Ovary (tissue), 10 donors: ENCODE measurements at places on chromosomes 7 and 10. TPM values are rescaled to one million over a fixed set of nuclear protein-coding genes. Genes with fewer than 3 reads are reported as not detected.

GRCh38 chr7:68955656-68956055 is 642.6 kb upstream of the AUTS2 start:
- no peak for DNase-seq
- no peak overlapping the region for H3K27ac ChIP-seq
- no peaks in the 10 kb centered on the region for H3K4me1 ChIP-seq
- no peaks in the 10 kb centered on the region for H3K36me3 ChIP-seq

DNA sequence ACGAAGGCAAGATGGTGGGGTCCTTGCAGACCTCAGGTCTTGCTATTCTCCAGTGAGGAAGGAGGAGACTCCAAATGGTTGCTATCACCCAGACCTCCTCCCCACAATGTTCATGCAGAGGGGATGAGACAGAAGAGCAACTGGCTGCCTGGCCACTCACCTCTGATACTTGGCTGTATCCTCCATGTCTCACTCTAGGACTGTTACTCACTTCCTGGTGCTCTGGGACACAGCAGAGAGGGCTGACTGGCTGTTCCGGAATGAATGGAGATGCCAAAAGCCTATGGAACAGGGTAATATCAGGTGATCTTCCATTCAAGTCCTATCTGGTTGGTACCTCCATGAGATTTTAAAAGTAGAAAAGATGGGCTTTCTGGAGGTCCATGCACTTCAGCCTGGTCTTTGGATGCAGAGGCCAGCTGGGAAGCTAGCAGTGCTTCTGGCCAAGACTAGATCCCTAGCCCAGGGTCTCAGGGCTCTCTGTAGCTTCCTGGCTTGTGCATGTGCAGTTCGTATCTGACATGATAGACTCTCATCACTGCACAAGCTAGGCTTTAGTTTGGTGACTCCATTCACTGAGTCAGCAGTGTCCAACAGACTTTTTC is 27.0 kb upstream of the ABI1 start:
- no peaks in the 10 kb centered on the region for H3K27me3 ChIP-seq
- no peaks in the 10 kb centered on the region for H3K36me3 ChIP-seq
- H3K4me3 ChIP-seq: no peak overlapping the region
- H3K4me1 ChIP-seq: no peaks in the 10 kb centered on the region
- no peak for DNase-seq
- H3K27ac ChIP-seq: no peak overlapping the region

DNA sequence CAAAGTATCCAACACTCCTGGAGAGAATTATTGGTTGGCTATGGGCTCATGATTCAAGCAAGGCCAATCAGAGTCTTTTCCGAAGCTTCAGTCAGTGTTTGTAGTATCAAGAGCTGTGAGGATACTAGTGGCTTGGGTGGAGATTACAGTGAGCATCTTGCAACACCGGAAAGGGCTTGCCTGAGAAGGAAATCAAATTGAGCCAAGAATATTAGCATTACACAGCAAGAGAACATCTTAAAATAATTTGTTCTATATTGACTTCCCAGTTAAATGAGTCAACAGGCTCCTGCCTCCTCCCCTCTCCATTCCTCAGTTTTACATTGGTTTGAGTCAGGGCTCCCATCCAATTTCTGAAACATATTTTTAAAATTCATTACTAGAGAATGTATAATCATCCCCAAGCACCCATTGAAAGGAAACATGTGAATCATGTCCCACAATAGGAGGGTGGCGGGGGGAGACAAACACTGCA is 127.4 kb downstream of the ELAPOR2 start:
- no peak overlapping the region for H3K4me3 ChIP-seq
- H3K36me3 ChIP-seq: no peaks in the 10 kb centered on the region
- no peak overlapping the region for H3K27ac ChIP-seq
- DNase-seq: no peak
- no peaks in the 10 kb centered on the region for H3K27me3 ChIP-seq
- H3K4me1 ChIP-seq: no peaks in the 10 kb centered on the region

DNA sequence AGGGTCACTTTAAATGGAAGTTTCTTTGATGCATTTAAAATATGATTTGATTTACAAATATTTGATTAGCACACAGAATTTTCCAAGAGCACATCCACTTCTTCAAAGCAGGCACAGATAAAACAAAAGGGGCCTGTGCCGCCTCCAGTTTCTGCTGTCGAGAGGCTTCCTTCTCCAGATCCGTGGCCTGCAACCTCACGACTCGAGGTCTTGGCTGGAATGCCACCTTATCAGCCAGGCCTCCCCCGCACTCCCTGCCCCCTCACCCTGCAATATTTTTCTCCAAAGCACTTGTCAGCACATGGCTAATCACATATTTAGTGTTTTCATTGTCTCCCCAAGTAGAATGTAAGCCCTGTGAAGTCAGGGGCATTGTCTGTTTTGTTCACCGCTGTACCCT is 12.5 kb downstream of the PYROXD2 start:
- no peak overlapping the region for H3K4me3 ChIP-seq
- no peaks in the 10 kb centered on the region for H3K27me3 ChIP-seq
- H3K36me3 ChIP-seq: no peaks in the 10 kb centered on the region
- H3K27ac ChIP-seq: no peak overlapping the region
- no peak for DNase-seq

DNA sequence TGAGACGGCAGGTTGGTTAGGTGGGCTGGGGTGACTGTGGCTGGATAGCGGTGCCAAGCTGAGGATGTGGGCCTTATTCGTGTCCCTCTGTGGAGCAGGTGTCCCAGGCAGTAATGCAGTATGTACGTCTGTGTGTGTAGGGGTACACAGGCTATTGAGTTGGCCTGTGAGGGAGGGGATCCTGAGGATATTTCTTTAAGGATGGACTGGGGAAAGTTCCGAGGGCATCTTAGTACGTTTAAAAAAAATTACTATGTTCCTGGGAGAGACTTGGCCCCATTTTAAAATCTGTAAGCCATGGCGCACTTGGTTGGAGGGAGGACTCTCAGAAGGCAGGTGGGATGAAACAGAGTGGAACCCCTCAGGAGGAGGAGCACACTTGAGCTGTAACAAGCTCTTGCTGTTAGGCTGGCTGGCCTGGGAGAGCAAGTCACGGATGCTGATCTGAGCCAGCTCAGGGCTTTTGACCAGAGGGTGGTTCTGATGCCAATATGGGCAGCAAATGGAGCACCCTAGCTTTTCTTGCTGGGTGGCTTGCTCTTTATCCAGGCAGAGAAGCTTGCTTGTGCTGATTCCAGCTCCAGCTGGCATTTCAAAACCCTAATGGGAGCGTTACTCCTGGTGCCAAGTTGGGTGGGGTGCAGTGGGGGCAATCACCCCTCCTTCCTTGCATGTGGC is 765 bp downstream of the WBP1L start:
- H3K4me3 ChIP-seq: peak overlapping the region; percentile 81
- H3K4me1 ChIP-seq: peaks cover 4% of the 10 kb centered on the region
- no peaks in the 10 kb centered on the region for H3K36me3 ChIP-seq
- no peak for DNase-seq
- H3K27ac ChIP-seq: peak overlapping the region; percentile 41
- no peaks in the 10 kb centered on the region for H3K27me3 ChIP-seq

DNA sequence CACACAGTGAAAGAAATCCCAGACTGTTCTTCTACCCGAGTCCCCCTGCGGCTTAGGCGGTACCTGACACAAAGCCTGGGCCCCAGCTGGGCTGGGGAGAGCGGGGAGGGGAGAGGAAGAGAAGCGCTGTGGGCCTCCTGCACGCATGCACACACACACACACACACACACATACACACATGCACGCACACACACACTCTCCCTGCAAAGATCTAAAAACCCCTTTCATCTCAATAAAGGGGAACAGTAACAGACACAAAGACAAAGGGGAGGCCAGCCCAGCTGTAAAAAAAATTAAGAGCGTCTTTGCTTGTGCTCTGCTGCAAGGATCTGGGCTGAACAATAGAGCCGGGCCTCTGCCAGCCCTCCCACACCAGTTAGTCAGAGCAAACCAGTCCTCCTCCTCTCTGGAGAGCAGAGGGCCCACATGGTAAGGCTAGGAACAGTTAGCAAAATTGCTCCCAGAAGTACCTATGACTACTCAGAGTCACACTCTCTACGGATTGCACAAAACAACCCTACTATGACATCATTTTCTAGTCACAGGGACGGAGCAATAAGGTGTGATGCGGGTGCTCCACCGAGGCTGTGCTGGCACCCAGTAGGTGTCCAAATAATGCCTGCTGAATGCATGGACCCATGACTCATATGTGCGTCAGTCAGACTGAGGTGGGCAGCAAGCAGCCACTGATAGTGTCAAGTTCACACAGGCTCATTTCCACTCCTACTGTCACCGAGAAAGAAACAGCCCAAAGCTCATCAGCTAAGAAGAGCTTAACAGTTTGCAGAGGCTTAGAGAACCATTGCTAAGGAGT is 9.2 kb downstream of the ITPRIP start:
- no peaks in the 10 kb centered on the region for H3K27me3 ChIP-seq
- peak overlapping the region; percentile 76 for H3K27ac ChIP-seq
- H3K36me3 ChIP-seq: no peaks in the 10 kb centered on the region
- peak overlapping the region; percentile 3 for H3K4me3 ChIP-seq
- peak; percentile 63 for DNase-seq
- peaks cover 54% of the 10 kb centered on the region for H3K4me1 ChIP-seq

DNA sequence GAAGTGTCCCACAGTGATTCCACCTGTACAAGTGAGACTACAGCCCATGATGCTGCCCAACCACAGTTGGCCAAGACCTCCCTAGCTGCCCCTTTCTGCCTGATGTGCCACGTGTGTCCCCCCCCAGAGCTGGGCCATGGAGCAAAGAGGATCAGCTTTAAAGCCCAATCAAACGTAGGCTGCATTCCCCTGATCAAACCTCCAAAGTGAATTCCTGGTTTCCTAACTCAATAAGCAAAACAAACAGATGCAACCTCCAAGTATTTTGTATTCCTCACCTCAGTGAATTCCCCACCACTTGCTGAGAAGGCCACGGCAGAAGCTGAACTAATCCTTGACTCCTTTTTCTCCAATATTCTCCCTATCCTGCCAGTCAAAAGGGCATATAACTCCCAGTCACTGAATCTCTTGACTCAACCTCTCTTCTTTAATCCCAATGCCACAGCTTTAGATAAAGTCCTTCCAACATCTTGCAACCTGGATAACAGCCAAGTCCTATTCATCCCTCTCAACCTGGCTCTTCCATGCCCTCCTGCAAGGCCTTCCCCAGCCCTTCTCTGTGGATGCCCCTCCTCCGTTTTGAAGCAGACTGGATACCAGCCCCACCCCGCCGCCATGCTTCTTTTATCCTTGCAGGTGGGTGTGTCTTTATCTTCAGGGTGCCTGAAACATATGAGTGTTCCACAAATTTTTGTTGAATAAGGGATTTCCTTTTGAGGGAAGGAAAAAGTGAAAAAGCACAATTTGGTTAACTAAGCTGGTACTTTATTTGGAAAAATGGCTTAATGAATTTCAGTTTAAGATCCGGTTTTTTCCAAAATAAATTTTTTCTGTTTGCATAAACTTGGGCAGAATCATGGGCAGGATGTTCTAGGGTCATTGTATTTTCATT is 285.2 kb upstream of the MKLN1 start:
- no peaks in the 10 kb centered on the region for H3K36me3 ChIP-seq
- H3K27me3 ChIP-seq: no peaks in the 10 kb centered on the region
- no peak overlapping the region for H3K27ac ChIP-seq
- peaks cover 3% of the 10 kb centered on the region for H3K4me1 ChIP-seq
- no peak for DNase-seq

DNA sequence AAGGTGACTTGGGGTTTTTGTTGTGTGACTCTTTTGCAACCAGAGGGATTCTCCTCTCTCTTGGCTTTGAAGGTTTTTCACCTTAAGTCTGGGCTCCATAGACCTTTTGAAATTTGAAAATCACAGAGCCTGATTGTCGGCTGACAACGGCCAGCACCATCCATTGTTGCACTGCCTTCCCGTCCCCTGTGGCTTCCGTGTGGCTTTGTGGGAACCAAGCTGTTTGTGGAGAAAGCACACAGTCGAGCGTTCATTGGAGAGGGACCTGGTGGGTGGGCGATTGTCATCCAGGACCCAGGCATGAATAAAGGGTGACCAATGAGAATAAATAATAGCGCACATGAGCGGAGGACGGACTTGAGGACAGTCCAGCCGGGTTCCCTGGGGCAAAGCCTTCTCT is 7.4 kb upstream of the RAMP3 start:
- DNase-seq: no peak
- H3K4me1 ChIP-seq: no peaks in the 10 kb centered on the region
- H3K27ac ChIP-seq: no peak overlapping the region
- no peak overlapping the region for H3K4me3 ChIP-seq

- H3K27me3 ChIP-seq: no peaks in the 10 kb centered on the region
- no peaks in the 10 kb centered on the region for H3K36me3 ChIP-seq
- H3K27ac ChIP-seq: no peak overlapping the region
Observed at GRCh38 chr10:373526-374309, 238.5 kb downstream of the ZMYND11 start.

DNA sequence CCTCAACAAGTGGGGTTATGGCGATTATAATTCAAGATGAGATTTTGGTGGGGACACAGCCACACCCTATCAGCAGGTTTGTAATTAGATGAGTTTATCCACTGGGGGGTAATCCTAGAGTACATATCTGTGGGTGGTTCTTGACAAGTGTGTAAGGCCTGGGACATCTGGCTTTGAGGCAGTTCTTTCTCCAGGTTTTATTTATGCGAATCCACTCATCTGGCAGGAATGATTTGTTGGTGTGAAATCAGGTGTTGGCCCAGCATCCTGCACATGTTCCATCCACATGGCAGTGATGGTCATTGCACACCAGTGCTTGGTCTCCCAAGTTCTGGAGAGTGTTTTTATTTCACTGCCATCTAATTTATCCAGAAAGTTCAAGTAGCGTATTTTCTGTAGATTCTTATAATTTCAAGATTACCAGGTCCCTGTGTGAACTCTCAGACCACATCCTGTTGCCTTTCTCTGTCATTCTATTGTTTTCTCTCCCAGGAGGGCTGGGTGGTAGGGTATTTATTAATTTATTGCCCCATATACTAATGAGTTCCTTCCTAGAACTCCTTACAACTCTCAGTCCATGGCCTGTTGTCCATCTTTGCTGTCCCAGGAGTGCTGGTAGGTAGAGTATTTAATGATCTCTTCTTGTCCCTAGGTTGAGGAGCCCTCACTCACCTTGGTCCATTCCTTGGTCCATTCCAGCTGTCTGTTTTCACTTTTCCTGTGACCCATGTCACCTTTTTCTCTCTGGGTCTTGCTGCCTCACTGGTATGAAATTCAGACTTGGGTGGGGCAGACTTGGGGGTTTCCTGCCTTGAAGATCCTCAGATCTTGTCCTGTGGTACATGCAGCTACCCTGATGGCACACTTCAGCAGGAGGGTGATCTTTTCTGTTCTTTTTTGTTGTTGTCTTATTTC is 10.4 kb downstream of the RALA start:
- H3K4me3 ChIP-seq: no peak overlapping the region
- no peaks in the 10 kb centered on the region for H3K36me3 ChIP-seq
- no peak for DNase-seq
- peaks cover 1% of the 10 kb centered on the region for H3K4me1 ChIP-seq
- H3K27me3 ChIP-seq: no peaks in the 10 kb centered on the region
- H3K27ac ChIP-seq: no peak overlapping the region

Gene SPDYE2B
- total RNA-seq: not detected

Gene ADAM8
- total RNA-seq: 5.0 TPM

Gene VSTM4
- total RNA-seq: 33.6 TPM
